ENCODE measurements at places on chromosomes 16 and 17.
A peak's percentile ranks its signal among the peaks of the same experiment; 100 is the strongest.

GRCh38 chr16:31664683-31665482 lies 137.2 kb downstream of the AHSP start:
- DNase-seq: no peak

- peak; percentile 23 for DNase-seq
Measured at GRCh38 chr17:50785946-50786570, 18.7 kb upstream of the ANKRD40CL start.

- DNase-seq: no peak
Measured at GRCh38 chr17:28841901-28842281, 699 bp downstream of the FAM222B start.

DNA sequence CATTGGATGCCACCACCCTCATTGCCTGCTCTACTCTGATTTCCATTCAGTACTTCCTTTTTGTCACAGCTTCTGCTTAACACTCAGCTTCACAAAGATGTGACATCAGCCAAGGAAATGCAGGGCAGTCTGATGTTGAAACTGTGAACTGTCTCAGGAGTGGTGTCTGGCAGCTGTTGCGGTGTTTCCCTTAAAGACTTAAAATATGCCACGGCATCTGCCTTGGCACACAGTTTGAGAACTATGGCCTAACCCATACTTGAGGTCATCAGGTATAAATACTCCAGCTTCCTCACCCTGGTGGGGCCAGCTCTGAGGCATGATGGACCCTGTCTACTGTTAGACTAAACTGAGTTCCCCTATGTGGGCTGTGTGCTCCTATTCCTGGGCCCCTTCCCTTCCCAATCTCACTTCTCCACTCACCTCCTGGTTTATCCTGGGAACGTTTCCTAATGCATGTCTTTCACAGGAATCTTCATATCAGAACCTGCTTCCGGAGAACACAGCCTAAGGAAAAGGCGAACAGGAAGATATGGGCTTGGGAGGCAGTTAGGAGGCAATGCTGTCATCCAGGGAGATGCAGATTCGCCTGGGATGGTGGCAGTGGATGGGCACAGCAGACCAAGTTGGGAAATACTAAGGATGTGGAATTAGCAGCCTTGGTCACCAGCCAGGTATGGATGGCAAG lies 96.5 kb downstream of the WSCD1 start:
- no peak for DNase-seq

DNA sequence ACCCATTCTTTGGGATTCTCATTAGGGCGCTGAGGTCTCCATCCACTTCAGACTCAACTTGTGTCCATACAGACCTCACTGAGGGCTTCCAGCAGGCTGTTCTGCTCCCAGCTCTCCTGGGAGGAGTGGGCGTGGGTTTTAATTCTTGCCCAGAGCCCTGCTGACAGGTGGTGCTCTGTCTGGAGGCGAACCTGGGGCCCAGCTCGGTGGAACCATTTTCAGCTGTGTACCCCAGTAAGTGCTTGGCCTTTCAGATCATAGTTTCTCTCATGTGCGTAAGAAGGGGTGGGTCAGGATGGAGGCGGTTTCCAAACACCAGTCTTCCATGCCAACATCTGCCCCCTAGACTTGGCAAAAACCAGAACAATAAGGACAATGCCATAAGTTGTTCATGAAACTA lies 21.4 kb upstream of the NKD1 start:
- DNase-seq: no peak

DNA sequence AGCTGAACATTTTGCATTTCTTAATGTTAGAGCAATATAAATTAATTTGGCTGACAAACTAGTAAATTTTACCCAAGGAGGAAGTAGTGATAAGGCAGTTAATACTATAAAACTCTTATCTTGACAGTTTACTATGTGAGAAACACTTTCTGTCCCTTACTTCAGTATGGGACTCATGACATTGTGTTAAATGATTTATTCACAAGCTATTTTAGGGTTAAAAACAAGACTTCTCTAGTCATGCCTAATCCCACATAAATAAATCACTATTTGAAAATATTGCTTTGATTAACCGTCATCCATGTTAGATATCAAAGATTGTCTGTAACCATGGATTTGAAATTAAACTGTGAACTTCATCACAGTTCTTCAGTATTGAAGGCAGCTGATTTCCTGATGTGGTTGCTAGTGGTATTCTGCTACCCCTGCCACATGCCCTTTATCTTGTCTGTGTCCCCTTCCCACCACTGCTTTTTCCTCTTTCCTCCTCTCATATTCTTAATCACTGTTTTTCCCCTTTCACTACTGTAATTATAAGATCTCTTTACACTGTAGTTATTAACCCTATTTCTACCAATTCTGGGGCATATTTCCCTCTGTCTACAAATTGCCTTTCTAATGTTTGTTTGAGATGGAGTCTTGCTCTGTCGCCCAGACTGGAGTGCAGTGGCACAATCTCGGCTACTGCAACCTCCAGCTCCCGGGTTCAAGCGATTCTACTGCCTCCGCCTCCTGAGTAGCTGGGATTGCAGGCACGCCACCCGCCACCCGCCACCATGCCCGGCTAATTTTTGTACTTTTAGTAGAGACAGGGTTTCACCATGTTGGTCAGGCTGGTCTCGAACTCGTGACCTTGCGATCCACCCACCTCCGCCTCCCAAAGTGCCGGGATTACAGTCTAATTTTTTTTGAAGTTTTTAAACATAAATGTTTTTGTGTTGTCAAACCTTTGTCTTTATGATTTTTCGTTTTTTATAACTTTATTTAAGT lies 95.6 kb downstream of the STXBP4 start:
- DNase-seq: no peak

GRCh38 chr16:3716831-3717234 lies 491 bp downstream of the TRAP1 start:
- no peak for DNase-seq

DNA sequence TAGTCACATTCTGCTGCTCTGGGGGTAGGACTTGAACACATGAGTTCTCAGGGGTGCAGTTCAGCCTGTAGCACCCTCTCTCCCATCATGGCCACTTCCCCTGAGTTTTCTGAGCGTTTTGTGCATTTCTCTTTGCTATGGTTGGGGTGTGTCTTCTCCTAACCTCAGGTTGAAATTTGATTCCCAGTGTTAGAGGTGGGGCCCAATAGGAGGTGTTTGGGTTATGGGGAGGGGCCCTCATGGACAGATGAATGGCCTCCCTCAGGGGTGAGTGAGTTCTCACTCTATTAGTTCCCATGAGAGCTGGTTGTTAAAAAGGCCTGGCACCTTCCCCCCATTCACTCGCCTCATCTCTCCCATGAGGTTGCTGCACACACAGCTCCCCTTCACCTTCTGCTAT lies 101.1 kb downstream of the FOXL1 start:
- DNase-seq: no peak

DNA sequence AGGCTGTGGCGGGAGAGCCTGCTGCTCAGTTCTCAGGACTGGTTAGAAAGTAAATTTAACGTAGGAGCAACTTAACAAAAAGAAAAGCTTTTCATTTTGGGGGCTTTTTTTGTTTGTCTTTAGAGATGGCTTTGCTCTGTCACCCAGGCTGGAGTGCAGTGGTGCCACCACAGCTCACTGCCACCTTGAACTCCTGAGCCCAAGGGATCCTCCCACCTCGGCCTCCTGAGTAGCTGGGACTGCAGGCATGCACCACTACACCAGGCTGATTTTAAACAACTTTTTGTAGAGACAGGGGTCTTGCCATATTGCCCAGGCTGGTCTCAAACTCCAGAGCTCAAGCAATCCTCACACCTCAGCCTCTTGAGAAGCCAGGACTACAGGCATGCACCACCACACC lies 205.0 kb downstream of the RPTOR start:
- no peak for DNase-seq

Data from fibroblast of the conjunctiva (primary cell).